ENCODE measurements at places on chromosomes 5 and 9.
A peak's percentile ranks its signal among the peaks of the same experiment; 100 is the strongest.

DNA sequence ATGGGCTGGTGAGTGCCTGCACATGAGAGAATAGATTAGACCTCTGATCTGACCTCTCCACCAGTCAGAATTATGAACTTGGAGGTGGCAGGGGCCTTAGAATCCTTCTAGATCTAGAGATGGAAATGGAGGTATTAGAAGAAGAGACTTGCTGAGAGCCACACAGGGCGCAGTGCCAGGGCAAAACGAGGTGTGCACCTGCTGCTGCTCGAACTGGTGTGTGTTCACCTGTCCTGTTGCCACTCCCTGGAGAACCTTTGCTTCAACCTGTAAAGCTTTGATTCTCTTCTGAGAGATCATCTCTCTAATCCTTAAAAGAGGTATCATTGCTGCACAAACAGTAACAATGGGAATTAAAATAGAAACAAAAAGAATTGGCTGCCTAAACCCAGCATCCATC, 24.9 kb downstream of the FRMPD1 start:
- DNase-seq = no peak

DNA sequence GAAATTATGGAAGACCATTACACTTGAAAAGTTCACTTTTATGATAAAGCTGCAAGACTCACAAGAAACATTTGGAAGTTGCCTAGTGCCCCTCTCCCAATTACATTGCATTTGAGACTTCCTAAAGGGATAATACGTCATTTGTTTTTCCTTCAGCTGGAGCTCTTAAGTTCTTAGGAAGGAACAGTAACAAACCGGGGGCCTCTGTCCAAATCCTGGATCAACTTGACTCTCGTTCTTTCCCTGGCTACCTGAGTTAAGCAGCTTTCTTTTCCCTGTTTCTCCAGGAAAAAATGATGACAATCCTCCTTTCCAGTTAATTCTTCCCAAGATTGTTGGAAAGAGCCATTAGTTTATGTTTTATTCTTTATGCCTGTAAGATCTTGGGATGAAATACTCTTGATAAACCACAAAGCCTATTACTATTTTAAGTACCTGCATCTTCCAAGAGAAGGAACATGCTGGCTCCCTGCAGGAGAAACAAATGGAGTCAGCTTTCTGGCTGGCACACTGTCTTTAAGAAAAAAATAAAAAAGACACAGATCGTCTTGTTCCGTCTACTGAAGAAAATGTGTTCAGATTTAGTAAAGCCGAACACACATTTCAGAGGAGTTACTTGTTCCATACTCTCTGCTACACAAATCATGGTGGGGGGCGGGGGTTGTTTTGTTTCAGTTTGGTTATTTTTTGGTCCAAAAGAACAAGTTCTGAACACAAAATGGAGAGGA, 297.9 kb downstream of the EFNA5 start:
- DNase-seq = no peak

- DNase-seq = no peak
Observed at GRCh38 chr5:148699028-148699427, 44.7 kb upstream of the HTR4 start.

DNA sequence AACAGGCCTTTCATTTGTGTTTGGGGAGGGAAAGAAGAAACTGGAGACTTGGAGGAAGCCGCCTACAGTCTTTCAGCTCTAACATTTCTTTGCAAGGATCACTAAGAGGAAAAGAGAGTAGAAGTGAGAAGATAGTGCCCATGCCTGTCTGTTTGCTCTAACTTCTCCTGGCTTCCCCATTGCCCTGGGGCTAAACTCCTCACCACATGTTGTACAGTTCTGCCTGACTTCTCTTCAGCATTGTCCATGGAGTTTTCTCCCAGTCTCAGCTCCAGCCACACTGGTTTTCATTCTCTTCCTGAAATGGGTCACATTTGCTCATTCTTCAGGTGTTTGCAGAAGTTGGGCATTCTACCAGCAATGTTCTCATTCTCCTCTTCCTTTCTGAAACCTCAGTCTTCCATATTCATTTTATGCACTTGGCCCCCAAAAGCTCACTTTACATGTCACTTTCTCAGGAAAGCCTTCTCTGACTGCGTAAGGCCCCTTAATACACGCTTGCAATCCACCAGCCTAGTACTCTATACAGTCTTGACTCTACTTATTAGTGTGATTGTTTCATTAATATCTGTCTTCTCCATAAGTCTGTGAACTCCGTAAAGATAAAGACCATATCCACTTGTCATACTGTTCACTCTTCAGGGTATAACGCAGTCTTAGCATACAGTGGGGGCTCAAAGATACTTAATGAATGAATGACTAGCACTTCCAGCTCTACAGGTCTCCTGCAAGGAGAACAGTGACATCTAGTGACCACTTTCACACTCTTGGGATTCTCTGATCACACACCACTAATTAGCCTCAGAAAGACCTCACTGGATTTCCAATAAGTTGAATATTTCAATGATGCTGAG, 40.2 kb upstream of the TRIM32 start:
- DNase-seq = no peak

DNA sequence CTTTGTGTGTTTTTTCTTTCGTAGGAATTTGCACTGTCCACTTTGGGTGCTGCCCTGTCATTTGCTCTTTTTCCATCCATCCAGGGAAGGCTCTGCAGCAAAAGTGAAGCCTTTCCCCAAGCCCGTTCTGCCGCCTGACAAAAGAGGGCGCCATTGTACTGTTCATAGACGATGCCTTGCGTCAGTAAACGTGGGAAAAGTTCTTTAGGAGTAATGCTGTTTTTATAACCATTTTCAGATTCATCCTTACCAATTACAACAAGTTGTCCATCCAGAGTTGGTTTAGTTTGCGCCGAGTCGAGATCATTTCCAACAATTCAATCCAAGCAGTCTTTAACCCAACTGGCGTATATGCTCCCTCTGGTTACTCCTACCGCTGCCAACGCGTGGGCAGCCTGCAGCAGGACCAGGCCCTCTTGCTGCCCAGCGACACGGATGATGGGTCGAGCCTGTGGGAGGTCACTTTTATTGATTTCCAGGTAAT, 34.3 kb upstream of the RPS23 start:
- DNase-seq = peak; percentile 31

DNA sequence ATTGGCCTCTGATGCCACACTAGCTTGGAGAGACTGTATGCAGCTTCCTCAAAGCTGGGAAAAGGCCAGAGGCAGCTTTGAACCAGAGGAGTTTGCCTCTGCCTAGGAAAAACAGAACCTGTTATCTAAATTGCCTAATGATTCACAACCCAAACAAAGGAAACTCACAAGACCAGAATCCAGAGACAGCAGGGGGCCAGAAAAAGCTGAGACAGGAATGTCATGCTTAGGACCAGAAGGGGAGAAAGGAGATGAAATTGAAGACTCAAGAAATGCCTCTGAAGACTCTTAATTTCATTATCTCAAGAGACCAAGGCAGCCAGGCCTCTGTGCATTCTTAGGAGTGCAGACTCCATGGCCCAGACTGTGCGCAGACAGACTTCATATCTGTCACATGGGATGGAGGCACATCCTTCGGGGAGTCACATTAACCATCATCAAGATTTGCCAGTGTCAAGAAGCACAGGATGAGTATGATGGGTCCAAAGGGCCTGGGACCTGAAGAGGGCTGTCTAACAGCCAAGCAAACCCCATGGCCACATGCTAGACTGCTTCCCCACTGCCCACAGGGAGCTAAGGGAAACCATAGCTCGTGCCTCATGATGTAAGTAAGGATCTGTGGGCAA, 57.3 kb downstream of the ARSB start:
- no peak for DNase-seq

- DNase-seq = no peak
Observed at GRCh38 chr5:176583076-176583475, 26.9 kb downstream of the GPRIN1 start.

DNA sequence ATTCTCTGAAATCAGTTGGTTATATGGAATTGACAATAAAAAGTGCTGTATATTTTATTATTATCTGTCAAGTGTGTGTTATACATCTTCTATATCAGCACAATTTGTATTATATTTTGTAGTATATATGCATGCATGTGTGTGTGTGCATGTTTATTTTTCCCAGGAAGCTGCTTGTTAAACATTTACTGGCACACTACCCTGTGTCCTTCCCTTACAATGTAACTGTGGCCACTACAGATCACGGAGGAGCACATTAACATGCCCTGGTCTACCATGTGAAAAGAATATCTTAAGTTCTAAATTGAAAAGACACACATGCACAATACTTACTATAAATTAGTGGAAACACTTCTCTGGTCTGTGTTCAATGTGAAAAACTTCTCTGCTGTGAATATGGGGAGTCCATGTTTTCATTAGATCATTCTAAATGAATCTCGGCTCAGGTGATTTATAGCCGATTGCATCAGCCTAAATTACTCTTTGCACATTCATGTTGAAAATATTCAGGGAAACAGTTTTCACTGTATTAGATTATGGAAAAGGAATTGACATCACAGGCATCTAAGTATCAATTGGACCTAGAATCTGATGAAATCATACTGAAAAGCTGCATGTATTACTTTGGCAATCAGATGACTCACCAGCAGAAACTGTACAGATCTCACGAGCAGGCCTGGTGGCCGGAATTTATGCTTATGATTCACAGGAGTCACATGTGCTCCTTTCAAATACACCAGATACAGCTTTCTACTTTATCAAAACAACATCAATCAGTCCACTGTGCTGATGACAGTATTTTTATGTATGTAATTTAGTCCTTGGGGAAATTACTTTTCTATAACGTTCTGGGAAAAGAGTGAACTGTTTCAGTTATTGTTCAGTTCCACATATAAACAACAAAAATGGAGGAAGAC, 39.4 kb downstream of the LURAP1L start:
- no peak for DNase-seq

- DNase-seq = no peak
Observed at GRCh38 chr5:148928141-148928540, 101.7 kb downstream of the ADRB2 start.

DNA sequence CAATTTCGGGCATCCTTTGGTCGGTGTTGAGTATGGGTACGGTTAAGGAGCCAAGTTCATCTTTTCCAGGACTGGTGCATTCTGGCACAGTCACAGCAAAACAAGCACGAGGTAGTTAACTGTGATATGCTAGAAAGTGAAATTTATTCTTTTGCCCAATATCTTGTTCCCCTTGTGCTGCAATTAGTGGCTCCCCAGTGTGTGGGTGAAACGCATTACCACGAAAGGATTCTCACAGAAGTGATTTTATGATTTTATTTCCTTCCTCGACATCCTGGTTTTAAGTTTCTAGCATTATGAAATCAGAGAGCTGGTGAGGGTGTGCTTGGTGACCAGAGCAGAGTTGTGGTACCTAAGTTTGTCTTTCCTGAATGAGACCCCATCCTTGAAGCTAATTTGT, 1.5 kb downstream of the FRMPD1 start:
- no peak for DNase-seq

GRCh38 chr9:111963995-111964394, 67.4 kb downstream of the UGCG start:
- no peak for DNase-seq

DNA sequence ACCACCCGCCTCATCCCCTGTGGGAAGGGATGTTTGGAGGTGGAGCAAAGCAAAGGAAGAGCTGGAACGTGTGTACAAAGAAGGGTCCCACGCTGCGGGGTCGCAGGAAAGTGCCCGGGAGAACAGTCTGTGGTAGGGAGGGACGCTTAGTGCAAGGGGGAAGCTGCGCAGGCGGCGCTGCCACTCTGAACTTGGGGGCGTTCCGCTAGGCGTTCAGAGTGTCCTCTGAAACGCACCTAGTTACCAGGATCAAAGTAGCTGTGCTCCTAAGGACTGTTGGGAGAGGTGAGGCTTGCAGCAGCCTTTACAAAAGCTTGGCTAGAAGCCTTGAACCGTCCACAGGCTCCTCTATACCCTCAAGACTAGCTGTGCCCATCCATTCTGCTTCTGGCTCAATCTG, 29.3 kb upstream of the PDE8B start:
- no peak for DNase-seq

- DNase-seq = no peak
Observed at GRCh38 chr9:23823986-23824829, 1.8 kb downstream of the ELAVL2 start.

GRCh38 chr5:163867324-163867723, 361.9 kb downstream of the MAT2B start:
- no peak for DNase-seq

DNA sequence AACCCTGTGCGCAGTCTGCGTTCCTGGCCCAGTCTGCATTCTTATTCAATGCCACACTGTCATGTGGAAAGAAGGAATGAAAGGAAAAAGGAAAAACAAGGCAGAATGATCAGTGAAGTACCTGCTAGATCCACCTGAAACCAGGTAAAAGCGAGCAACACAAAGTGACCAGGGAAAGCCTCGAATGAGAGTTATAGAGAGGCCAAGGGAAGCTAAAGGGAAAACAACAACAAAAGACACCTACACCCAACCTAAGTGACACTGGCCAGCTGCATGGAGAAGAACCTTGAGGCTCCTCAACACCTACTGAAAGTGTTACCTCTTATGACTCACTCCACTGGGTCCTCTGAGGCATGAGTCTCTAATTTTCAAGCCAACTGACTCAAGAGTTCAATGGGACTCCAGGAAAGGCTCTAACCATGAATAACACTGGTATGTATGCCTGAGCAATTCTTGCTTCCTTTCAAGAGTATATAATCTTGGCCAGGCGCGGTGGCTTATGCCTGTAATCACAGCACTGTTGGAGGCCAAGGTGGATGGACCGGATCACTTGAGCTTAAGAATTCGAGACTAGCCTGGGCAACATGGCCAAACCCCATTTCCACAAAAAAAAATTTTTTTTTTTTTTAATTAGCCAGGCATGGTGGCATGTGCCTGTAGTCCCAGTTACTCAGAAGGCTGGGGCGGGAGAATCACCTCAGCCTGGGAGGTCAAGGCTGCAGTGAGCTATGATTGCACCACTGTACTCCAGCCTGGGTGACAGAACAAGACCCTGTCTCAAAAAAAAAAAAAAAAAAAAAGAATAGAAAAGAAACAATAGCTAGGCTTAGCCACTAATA, 29.0 kb downstream of the MTMR12 start:
- DNase-seq = peak; percentile 45

- no peak for DNase-seq
Observed at GRCh38 chr5:124724357-124725039, 21.9 kb downstream of the ZNF608 start.

DNA sequence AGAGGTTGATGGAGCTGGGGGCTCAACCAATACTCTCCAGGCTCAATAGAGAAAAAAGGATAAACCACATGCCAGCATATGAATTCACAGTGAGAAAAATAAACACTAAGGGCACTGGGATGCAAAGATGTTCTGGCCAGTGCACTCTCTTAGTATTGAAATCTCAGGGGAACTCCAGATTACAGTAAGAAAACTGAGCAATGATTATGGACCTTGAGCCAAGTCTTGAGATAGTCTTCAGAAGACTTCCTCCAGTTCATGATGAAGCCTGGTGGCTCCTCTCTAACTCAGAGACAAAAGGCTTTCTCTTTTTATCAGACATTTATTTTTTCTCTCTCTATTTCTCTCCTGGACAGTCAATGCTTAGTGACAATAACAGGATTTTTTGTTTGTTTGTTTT, 139.8 kb upstream of the SPEF2 start:
- no peak for DNase-seq

GRCh38 chr9:116899337-116900006, 212.4 kb downstream of the TRIM32 start:
- DNase-seq = no peak

GRCh38 chr9:4762886-4763541, 22.0 kb upstream of the AK3 start:
- DNase-seq = peak; percentile 41
